Right renal cortex interstitium (tissue), 3 donors: ENCODE measurements at places on chromosomes 4 and X.

- no peak for DNase-seq
Observed at GRCh38 chr4:56086561-56086960, 137.8 kb downstream of the CEP135 start.

DNA sequence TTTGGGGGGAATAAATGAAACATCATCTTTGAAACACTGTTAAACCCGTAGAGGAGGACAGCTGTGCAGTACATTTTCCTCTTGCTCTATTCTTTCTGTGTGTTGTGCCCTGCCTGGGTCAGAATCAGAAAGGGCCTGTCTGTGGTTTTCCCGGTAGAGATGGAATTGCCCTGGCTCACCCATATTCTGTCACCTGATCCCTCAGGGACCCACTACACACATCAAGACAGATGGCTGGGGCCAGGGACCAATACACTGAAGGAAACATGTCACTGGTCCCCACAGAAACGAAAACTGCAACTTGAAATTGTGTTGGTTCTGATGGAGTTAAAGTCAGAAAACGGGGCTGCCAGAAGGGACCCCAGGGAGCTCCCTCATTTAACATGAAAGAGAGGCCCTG is 114.9 kb downstream of the ZNF827 start:
- no peak for DNase-seq

DNA sequence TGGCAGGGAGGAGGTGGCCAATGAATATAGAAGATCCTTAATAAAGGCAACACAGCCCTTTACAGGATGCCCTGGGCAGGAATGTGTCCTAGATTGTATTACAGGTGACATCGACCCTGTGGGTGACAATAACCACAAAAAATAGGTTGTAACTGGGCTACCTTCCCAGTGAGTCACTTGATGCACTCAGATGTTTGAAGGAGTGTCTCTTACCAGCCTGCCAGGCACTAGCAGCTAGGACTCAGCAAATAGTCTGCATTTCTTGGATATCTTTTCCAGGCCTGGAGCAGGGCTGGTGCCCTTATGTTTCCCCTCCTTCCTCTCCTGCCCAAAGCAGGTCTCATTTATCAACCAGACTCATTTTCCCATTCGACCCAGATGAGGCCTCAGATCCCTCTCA is 50.9 kb upstream of the TMEM164 start:
- DNase-seq = no peak

- no peak for DNase-seq
Observed at GRCh38 chr4:3368841-3369760, 72.7 kb upstream of the HGFAC start.

DNA sequence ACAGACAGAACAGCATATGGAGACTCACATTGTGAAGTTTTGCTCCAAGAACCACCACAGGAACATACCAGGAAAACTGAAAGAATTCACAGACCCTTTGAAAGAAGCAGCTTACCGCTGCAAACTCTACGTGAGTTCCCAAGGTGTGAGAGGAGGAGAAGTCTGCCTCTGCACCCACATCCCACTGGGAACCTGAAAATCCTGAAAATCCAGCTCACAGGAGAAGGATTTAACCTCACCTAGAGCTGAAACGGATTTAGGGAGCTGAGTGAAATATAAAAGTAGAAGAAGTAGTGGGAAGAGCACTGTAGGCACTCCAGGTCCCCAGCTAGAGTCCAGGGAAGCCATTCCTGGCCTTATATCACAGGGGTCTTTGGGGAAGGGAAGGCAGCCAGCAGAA is 80.0 kb downstream of the FHIP1A start:
- no peak for DNase-seq

DNA sequence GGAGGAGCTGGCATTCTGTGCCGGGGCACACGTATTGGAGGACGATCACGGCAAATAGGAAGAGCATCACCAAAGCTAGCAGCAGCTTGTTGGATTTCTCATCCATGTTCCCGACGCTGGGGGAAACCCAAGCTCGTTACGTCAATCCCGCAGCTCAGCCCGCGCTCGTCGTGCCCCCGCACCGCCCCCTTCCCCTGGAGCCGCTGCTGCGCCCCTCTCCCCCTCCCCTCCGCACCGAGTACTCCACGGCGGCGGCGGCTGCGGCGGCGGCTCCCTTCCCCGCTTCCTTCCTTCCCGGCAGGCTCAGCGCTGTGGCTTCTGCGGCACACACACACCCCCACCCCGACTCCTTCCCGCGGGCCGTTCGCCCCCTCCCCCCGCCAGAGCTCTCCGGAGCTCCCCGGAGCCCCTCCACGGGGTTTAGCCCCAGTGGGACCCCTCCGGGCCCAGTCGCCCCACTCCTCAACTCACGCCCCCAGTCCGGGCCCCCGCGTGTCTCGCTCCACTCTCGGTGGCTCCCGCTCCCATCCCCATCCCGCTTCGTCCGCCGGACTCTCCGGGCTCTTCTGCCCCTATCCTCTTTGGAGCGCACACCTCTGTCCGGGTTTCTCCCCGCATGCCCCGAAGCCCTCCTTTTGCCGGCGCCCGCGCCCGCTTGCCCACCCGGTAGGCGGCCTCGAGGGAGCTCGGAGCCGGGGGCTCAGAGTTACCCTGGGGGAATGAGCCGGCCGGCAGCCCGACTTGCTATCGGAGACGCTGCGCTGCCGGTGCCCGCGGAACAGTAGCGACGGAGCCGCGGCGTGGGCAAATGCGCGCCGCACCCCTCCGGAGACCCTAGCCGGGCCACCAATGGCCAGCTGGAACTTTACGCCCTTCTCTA is 978 bp downstream of the HS6ST2 start:
- no peak for DNase-seq

DNA sequence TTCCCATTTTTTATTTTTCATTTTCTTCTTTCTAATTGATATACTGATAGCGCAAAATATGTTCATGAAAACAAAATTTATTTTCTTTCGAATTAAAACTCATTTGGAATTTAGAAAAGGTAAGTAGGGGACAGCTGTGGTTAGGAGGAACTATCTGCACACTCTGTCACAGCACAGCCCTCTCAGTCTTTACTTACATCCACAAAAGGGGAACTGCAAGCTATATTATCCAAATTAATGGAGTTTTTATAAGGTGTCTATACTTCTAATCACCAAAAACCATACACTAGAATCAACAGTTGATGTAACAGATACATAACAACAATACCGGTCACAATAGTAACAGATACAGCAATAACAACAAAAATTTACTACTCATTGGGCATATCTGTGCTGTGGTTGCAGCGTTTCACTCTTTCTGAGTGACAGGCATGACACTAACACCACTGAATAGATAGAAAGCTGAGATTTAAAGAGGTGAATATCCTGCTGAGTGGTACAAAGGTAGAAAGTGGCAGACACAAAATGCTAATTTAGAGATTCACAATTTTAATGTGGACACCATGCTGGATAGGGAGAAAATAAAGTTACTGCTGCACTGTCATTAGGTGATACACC is 160.7 kb downstream of the PPP3CA start:
- no peak for DNase-seq

DNA sequence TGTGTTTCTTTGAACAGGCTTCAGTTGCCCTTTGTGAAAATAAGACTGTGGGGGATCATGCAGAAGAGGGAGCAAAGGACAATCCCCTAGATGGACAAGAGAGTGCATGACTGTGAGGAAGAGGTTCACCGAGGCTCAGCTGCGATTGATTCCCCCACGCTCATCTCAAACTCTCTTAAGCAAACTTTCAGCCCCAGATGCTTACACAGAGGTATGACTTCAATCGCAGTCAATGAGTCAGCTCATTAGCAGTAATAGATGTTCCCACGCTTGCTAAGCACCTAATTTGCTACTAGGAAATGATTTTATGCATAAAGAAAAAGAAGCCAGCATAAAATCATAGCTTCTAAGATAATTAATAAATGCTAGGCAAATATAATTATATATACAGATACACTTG is 2256.1 kb upstream of the AGA start:
- DNase-seq = no peak

GRCh38 chrX:43643201-43643600 is 12.9 kb upstream of the MAOA start:
- no peak for DNase-seq
